ENCODE measurements at places on chromosomes 4 and X.
A peak's percentile ranks its signal among the peaks of the same experiment; 100 is the strongest.

DNA sequence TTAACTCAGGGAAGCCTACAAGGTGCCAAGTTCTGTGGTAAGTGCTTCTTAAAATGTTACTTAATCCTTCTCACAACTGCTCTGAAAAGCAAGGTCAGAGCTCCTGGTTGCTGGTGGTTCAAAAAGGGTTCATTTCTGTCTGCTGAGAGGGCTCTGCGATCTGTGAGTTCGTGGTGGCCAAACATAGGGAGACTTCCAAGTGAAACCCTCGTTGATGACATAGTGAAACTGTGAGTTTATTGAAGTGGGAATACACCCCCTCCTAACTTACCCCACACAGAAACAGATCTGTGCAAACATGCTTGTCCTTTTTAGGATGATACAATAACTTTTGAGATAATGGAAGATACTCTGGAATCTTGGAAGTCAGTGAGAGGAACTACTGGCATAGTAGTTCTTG is 164.8 kb upstream of the PGRMC2 start:
- DNase-seq: no peak

- no peak for DNase-seq
Measured at GRCh38 chr4:169615467-169616106, 3.2 kb upstream of the NEK1 start.

GRCh38 chr4:166421556-166422156 is 548.6 kb downstream of the TLL1 start:
- no peak for DNase-seq

DNA sequence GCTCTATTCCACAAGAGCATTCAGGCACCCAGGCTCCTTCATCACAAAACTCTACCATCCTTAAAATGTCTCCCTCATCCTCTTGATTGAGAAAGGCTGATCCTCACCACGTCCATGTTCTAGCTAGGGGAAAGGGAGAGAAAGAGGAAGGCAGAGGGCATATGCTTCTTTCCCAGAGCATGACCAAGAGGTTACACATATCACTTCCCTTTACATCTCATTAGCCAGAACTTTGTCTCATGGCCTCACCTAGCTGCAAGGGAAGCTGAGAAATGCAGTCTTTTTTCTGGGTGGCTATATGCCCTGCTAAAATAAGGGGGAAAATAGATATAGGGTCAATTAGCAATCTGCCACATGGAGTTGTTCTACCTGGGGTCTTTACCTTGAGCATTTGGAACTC is 42.7 kb downstream of the LONRF3 start:
- DNase-seq: no peak

GRCh38 chr4:102259702-102260101 is 85.6 kb downstream of the SLC39A8 start:
- DNase-seq: no peak

GRCh38 chr4:67779631-67780030 is 25.4 kb upstream of the GNRHR start:
- DNase-seq: no peak

DNA sequence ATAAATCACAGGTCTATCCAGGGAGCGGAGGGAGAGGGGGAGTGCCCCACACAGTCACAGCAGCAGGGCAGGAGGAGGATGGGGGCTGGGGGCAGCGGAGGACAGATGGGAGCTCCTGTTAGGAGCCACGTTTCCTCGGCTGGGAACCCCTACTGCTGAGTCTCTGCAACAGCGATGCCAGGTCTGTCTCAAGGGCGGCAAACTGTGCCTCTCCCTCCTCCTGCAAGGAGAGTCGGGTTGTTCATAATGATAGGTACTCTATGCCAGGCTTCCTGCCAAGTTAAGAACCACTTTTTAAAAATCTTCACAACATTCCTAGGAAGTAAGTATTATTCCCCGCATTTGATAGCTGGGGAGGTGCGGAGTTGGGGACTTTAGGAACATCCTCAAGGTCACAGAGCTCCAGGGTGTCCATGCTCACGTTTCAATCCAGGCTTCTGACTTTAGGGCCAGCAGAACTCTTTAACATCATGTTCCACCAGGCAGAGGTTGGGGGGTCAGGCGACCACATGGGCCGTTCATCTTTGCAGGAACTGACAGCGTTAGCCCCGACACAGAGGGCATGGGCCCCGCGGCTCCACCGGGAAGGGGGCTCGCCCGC is 98.3 kb upstream of the MAML3 start:
- peak; percentile 42 for DNase-seq

Measured in activated T-cell treated with anti-CD3 and anti-CD28 coated beads, Interleukin-2, amount 50 U/mL, for 24 hours (primary cell).